ENCODE measurements at places on chromosomes 3 and 15.

DNA sequence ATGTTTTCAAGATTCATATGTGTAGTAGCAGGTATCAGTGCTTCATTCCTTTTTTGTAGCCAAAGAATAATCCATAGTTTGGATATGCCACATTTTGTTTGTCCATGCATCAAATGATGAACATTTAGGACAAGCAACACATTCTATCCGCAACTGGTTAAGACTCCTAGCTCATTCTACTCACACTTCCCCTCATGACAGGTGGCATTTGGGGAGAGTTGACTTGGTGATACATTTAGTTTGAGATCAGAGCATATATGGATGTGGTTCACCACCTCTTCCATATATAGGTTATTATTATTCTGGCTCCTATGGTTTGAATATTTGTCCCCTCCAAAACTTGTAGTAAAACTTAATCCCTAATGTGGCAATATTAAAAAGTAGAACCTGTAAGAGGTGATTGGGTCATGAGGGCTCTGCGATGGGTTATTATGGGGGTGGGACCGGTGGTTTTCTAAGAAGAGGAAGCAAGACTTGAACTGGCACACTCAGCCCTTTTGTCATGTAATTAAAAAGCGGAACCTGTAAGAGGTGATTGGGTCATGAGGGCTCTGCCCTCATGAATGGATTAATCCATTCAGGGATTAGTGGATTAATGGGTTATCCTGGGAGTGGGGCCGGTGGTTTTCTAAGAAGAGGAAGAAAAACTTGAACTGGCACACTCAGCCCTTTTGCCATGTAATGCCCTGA lies 75.3 kb upstream of the HRH1 start:
- DNase-seq: no peak

- DNase-seq: no peak
Observed at GRCh38 chr15:49558929-49559328, 61.7 kb downstream of the FAM227B start.

GRCh38 chr3:40768046-40768445 lies 243.3 kb downstream of the ZNF621 start:
- DNase-seq: no peak

DNA sequence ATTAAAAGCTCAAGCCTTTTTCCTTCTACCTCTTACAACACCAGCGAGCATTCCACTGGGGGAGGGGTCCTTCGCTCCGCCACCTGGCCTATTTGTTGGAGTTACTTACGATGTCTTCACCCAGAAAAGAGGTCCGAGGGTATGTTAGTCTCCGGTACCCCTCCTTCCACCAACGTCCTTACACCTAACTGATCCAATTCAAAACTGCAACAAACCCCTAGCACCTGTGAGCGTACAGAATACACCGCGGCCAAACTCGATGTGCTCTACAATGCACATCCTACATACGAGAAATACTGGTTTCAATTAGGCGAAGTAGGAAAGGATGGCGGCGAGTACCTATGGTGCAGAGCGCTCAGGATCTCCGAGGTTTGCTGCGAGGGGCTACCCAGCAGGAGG lies 944 bp downstream of the SLITRK3 start:
- DNase-seq: no peak

- no peak for DNase-seq
Observed at GRCh38 chr15:63997715-63998442, 48.4 kb downstream of the DAPK2 start.

- DNase-seq: no peak
Observed at GRCh38 chr15:58839485-58839884, 68.4 kb downstream of the MINDY2 start.

- DNase-seq: no peak
Observed at GRCh38 chr3:133360476-133360875, 39.4 kb upstream of the BFSP2 start.

All from activated T-cell treated with anti-CD3 and anti-CD28 coated beads, Interleukin-2, amount 50 U/mL, for 1 hour (primary cell).